ENCODE measurements at places on chromosomes 5 and 9. TPM values are rescaled to one million over a fixed set of nuclear protein-coding genes. Genes with fewer than 3 reads are reported as not detected.

DNA sequence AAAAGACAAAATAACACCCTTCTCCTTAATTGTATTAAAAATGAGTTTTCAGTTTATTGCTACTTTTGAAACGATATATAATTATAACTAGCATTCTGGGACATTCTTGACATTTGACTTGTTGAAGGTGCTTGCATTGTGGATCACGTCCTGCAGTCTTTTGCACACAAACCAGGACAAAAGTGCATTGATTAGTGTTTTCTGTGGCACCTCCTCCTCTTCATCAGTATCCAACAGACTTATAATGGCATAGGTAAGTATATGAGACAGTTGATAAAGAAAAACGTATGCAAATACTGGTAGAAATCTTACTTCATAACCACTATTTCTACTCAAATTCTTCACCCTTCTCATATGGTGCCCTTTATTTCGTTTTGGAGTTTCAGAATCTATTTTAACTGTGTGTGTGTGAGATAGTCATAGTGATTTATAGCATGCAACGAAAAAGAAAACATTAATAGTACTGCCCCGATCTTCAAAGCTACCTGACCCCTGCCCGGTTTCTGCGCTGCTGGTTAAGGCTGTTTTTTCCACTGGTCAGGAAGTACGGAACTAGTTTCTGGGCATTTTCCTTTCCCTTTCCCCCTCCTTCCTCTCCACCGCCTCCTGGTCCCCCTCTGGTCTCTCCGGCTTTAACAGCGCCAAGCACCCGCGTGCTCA, 639 bp upstream of the RASA1 start:
- no peak for DNase-seq

- no peak for DNase-seq
These were observed 260.7 kb upstream of the KCNN2 start for GRCh38 chr5:114101153-114101552.

The IL3 gene
- not detected for total RNA-seq

The CCNI2 gene
- not detected for total RNA-seq

The ARHGEF28 gene
- 20.1 TPM for total RNA-seq

The PCDHB10 gene
- total RNA-seq = 7.4 TPM

The PRPF4 gene
- 21.7 TPM for total RNA-seq

Measured in myocyte (in vitro differentiated cells).